ENCODE measurements at places on chromosomes 6 and 20.

GRCh38 chr6:102114402-102114801, 720.9 kb downstream of the GRIK2 start:
- no peak for DNase-seq

GRCh38 chr6:169725125-169726048, 1.1 kb upstream of the PHF10 start:
- peak; percentile 21 for DNase-seq

- DNase-seq = no peak
These were observed 473.4 kb downstream of the BTBD3 start for GRCh38 chr20:12391099-12391498.

- DNase-seq = no peak
These were observed 1108.1 kb downstream of the GRIK2 start for GRCh38 chr6:102501615-102502014.

GRCh38 chr6:119985952-119986736, 636.6 kb upstream of the MAN1A1 start:
- DNase-seq = no peak

DNA sequence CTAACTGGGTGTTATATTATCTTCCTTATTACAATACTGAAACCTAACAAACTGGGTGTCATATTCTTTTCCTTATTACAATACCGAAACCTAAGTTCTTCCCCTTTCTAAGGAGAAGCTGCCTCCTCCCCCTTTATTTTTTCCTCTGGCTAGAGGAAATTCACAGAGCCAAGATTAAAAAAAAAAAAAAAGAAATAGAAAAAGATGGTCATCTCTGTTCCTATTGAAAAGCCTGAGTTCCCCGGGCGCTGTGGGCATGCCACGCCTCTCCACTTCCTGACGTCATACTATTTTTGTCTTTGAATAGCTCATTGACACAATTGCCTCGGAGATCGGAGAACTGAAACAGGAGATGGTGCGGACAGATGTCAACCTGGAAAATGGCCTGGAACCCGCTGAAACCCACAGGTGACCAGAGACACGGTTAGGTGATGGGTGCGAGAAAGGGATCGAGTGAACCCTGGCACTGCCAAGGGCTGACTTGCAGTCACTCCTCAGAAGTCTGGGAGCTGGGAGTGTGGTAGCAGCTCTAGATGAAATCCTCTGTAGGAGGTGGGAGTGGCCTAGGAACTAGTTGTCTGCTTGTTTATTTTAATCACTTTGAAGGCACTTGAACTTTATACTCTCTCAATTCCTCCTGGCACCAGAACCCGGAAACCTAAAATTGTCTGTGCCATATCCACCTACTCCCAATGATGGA, 82.2 kb upstream of the NAA20 start:
- peak; percentile 62 for DNase-seq

DNA sequence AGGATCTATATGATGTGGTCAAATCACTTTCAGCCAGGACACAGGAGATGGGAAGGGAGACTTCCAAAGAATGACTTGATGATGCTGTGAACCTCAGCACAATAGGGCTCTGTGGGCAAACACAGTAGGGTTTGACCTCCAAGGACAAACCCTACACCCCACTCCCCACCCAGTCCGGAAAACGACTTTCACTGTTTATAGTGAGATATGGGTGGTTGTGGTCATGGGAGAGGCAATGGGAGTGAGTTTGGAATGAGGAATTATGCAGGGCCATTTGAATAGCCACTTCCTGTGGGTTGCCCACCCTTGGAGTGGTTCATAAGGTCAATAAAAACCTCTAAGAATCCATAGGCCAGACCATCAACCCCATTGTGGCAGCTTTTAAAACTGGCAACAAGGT, 38.4 kb upstream of the PRND start:
- no peak for DNase-seq

DNA sequence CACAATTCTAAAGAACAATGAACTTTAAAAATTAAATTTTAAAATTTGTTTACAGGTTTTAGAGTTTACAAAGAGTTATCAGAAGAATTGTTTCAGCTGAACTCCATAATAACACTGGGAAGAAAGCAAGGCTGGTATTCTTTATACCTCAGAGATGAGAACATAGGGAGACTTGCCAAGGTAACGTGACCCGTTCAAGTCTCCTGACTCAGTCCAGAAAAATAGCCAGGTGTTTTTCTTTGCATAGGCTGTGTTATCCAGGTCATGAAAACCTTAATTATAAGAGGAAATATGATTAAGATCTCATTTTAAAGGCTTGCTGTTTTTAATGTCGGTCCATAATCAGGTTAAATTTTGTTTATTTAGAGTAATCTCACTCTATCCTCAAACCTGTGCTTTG, 8.5 kb upstream of the C6orf141 start:
- no peak for DNase-seq

DNA sequence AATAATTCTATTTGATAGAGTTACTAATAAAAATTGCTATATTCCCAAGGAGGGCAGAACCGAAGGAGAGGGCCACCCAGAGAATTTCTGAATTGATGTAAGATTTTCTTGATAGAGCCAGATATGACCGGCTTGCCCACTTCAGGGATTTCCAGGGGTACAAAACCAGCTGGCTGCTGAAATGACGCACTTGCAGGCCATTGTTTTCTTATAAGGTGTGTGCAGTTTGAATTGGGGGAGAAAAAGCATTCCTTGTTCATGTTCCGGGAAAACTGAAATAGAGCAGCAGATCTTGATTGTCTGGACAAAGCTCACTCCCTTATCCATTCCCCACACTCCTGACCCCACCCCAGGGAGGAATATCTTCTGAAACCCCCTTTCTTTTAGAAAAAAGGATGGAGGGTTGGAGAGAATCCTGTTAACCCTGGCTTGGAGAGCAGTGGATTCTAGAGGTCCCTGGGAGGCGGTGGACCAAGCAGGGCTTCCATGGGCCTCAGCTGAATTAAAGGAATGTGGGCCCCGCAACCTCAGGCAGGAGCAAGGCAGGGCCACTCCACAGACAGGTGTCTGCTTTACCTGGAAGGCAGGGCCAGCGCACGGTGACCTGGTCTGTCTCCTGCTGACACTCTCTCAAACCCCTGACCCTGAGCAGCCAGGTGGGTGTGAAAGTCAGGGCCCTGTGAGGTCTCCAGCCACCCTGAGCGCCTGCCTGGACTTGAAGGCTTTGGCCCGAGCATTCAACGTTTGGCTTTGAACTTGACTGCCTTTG, 96.4 kb downstream of the TMEM170B start:
- DNase-seq = no peak

DNA sequence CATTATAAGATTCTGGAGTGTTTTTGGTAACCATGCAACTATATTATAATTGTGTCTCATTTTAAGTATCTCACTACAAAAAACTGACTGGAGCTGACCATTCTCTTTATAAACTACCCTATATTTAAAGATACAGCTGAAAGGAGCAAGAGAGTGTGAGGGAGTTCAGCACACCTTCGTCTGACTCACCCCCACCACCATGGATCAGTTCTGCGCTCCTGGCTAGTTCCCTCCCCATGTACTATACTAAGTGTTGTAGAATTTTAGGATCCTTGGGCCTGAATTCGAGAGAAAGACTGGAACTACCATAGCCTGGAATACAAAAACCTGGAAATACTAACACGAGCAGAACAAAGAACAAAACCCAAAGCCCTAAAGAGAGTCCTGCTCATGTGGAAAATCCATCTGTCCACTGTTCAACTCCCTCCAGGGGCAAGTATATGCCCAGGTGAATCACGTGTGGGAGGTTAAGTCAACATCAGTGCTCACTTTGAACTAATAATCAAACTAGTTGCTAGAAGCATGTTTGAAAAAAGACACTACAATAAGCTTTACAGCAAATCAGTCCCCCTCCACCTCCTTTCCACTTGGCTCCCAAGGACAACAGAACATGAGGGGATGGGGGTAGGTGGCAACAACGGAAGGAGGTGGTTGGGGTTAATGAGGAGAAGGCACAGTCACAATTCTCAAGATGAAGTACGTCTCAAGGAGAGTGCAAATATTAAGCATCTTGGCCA, 46.8 kb downstream of the ELOVL5 start:
- no peak for DNase-seq

GRCh38 chr6:80331974-80332373, 225.5 kb downstream of the BCKDHB start:
- no peak for DNase-seq

- DNase-seq = no peak
These were observed 747.1 kb upstream of the ADGRB3 start for GRCh38 chr6:67887747-67888545.

- DNase-seq = no peak
These were observed 55.0 kb downstream of the BCKDHB start for GRCh38 chr6:80161434-80161833.

DNA sequence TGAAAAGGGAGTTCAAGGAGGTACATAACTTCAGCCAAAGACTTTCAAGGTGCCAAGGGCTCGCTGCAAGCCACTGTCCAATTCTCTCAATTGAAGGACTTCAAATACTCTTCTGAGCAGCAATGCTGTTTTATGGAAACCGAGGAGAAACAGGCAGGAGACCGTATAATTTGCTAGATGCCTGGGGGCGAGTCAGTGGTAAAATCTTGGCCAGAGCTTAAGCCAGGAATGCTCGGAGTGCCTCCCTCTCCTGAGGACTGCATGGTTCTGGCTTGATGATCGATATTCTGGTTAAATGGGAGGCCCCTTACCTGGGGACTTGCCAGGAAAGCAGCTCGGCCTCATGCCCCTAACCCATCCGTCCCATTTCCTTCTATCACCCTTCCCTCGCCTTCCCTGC, 35.8 kb upstream of the NOP56 start:
- DNase-seq = no peak

DNA sequence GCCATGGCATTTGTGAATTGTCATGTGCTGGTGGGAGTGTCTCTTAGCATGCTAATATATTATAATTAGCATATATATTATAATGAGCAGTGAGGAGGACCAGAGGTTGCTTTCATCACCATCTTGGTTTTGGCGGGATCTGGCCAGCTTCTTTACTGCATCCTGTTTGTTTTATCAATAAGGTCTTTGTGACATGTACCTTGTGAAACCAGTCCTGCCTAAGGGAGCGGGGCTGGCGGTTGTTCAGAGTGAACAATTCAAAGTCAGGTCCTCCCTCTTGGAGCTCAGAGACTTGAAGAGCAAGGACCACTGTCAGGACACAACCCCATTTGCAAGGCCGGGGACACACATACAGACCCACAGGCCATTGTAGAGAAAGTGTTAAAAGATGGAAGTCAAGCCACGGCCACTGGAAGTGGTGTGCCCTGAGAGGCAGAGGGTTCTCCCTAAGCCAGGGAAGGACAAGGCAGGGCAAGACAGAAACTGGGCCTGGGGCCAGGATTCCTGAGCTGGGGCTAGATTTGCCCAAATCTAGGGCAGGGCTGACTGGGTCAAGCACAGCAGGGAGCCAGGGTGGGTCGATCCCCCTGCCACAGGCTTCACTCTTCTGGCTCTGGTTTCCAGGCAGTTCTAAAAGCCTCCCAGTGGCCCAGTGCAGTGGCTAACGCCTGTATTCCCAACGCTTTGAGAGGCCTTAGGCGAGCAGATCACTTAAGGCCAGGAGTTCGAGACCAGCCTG, 14.2 kb downstream of the SLC52A3 start:
- DNase-seq = no peak

GRCh38 chr20:50220894-50221365, 30.3 kb downstream of the CEBPB start:
- no peak for DNase-seq

DNA sequence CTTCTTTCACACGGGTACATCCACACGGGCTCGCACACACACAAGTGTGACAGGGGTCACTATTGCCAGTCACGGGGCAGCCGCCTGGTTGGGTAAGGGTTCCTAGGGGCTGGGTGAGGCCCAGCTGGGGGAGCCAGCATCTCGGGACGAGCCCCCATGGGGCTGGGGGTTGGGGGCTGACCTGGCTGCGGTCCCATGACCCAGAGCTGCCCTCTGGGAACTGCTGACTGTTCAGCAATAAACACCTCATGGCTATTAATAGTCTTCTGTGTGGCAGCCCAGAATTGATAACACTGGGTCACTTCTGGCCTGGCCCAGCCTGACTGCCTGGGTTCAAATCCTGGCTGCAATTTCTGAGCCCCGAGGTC, 23.8 kb downstream of the VEGFA start:
- DNase-seq = no peak

- no peak for DNase-seq
These were observed 187.1 kb downstream of the ID4 start for GRCh38 chr6:20024316-20024673.

GRCh38 chr20:24604966-24605665, 135.7 kb downstream of the SYNDIG1 start:
- no peak for DNase-seq

DNA sequence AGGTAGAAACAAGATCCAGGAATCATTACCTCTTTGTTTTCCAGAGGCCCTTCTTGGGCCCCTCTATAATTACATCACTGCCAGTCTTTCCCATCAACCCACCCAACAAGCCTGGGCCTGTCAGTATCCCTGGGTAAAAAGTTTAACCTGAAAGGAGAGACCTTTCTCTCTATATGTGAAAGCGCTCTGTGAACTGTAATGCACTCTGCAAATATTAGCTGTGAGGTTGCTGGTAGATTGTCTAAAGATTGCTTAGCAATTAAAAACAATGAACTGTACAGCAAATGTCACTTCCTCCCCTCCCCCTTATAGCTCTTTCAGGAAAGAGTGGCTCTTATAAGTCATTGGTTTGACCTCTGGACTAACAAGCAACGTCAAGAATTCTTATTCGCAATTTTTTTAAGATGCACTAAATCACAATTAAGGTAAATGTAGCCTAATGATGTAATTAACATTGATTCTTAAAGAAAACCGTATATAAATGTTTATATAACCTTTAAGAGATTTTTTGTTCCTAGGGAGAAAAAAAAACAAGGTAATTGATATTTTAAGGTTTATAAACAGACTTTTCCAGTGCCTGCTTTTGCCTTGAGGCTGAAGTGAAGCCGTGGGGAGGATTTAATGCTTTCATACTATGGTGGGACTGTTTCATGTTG, 18.4 kb downstream of the ECT2L start:
- no peak for DNase-seq

- DNase-seq = no peak
These were observed 102.6 kb downstream of the COL21A1 start for GRCh38 chr6:56144538-56145324.

- no peak for DNase-seq
These were observed 4.9 kb upstream of the DEK start for GRCh38 chr6:18269253-18269652.

DNA sequence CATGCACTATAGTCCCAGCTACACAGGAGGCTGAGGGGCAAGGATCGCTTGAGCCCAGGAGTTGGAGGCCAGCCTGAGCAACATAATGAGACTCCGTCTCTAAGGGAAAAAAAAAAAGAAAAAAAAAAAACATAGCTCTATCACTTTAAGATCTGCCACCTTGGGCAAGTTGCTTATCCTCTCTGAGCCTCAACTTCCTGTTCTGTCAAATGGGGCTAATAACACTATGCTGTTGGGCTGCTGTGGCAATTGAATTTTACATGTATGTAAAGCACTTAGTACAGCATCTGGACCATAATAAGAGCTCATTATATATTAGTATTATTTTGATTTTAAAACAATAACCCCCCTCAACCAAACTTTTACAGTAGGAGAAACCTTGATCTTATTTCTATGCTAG, 141.5 kb downstream of the ATXN1 start:
- no peak for DNase-seq
